ENCODE measurements at places on chromosomes 2 and 18. TPM values are rescaled to one million over a fixed set of nuclear protein-coding genes. Genes with fewer than 3 reads are reported as not detected.

VAMP5 gene
- total RNA-seq, result 88.3 TPM

PLEK gene
- 2.3 TPM for total RNA-seq

SLC38A11 gene
- total RNA-seq, result 1.3 TPM

RNF125 gene
- total RNA-seq, result 1.8 TPM

ABCA12 gene
- not detected for total RNA-seq

KCNF1 gene
- not detected for total RNA-seq

ATP6V1C2 gene
- 0.11 TPM for total RNA-seq

PROKR1 gene
- not detected for total RNA-seq

SOS1 gene
- 35.7 TPM for total RNA-seq

MAP2 gene
- total RNA-seq, result 2.5 TPM

GPBAR1 gene
- total RNA-seq, result 0.24 TPM

CDH20 gene
- 0.10 TPM for total RNA-seq

B3GNT2 gene
- total RNA-seq, result 3.2 TPM

REG3A gene
- total RNA-seq, result not detected

IL37 gene
- total RNA-seq, result not detected

MMADHC gene
- 196 TPM for total RNA-seq

HSBP1L1 gene
- total RNA-seq, result 8.1 TPM

SCN9A gene
- 1.1 TPM for total RNA-seq

CDH2 gene
- 2.1 TPM for total RNA-seq

DRC1 gene
- total RNA-seq, result 0.15 TPM

KCNIP3 gene
- 0.97 TPM for total RNA-seq

GAREM2 gene
- total RNA-seq, result 3.3 TPM

GPR75 gene
- total RNA-seq, result 0.51 TPM

UGT1A3 gene
- total RNA-seq, result not detected

DSC2 gene
- total RNA-seq, result 2.4 TPM

LDLRAD4 gene
- 3.8 TPM for total RNA-seq

PJVK gene
- 1.2 TPM for total RNA-seq

LHCGR gene
- total RNA-seq, result not detected

DPP10 gene
- total RNA-seq, result not detected
